ENCODE measurements at places on chromosomes 11 and 22. TPM values are rescaled to one million over a fixed set of nuclear protein-coding genes. Genes with fewer than 3 reads are reported as not detected.

DNA sequence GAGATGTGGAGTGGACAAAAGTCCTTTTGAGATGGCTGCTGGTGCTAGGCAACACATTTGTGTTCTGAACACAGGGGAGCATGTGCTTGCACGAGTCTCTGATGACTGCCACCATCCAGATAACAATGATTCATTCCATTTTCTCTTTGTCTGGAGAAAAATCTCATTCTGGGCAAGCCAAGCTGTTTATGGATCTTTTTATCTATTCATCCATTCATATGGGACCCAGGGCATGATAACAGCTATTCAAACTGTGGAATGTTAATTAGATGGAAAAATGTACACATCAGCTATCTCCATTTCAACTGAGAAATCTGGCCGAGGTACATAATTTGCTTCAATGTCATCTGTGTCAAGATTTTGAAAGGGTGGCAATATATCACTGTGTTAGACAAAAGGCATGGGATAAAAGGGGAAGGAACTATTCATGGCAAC lies 117.5 kb upstream of the ZBED5 start:
- no peak for DNase-seq

GRCh38 chr11:19789835-19790710 lies 77.4 kb downstream of the NAV2 start:
- no peak for DNase-seq

The RTN4RL2 gene
- total RNA-seq: 0.90 TPM

The APOL3 gene
- total RNA-seq: 3.2 TPM

The KCNQ1OT1 gene
- total RNA-seq: 1.3 TPM

DNA sequence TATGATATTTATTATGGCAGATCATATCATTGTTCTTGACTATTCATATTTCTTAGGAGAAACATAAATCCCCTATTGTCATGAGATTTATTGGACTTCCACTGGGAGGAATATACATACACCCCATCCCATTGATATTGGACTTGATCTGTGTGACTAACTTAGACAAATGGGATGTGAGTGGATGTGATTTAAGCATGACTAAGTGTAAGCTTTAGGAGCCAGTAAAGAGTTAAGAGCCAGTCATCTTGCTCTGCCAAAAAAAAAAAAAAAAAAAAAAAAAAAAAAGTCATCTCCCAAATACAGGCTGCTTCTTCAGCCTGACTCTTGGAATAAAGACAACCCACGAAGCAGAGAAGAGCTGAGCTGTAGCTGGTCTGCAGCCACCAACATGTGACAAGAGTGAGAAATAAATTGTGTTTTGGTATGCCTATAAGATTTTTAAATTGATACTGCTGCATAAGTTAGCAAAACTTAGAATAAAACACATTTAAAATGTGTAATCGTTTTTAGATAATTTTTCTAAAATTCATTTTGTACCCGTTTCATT lies 595.0 kb upstream of the LRRC4C start:
- DNase-seq: no peak

DNA sequence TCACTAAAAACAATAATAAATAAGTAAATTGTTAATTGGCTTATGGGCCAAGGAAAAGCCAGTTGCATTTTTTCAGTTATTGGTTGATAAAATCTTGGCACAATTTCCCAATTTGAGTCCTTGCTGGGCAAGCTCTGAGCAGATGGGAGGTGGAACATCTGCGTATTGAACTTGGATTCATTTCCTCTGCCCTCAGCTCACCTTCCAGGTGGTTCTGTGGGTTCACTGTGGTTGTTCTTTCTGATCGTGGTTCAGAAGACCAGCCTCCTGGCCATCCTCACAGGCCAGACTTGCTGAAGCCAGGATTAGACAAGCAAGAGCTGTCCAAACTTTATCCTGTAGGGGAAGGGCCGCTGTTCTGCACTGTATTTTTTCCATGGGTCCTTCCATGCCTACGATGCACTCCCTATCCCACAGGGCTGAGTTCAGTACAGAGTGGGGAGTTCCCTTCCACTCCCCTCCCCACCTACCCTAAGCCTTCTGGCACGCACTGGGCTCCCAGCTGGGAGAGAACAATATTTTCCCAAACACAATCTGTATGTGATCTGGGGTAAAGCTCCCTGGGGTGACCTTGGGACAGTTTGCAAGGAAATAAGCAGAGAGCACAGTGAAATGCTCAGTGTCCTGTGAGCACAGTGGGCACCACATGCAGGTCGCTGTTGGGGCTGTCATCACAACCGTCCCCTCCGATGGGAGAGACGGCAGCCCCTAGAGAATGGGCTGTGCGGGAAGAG lies 43.5 kb upstream of the TP53I11 start:
- no peak for DNase-seq

- no peak for DNase-seq
Observed at GRCh38 chr11:108733479-108734116, 68.7 kb downstream of the DDX10 start.

- DNase-seq: no peak
Observed at GRCh38 chr11:1565173-1565903, 6.7 kb downstream of the DUSP8 start.

GRCh38 chr22:46515208-46516111 lies 22.0 kb downstream of the CELSR1 start:
- no peak for DNase-seq

The ETS1 gene
- 66.4 TPM for total RNA-seq

DNA sequence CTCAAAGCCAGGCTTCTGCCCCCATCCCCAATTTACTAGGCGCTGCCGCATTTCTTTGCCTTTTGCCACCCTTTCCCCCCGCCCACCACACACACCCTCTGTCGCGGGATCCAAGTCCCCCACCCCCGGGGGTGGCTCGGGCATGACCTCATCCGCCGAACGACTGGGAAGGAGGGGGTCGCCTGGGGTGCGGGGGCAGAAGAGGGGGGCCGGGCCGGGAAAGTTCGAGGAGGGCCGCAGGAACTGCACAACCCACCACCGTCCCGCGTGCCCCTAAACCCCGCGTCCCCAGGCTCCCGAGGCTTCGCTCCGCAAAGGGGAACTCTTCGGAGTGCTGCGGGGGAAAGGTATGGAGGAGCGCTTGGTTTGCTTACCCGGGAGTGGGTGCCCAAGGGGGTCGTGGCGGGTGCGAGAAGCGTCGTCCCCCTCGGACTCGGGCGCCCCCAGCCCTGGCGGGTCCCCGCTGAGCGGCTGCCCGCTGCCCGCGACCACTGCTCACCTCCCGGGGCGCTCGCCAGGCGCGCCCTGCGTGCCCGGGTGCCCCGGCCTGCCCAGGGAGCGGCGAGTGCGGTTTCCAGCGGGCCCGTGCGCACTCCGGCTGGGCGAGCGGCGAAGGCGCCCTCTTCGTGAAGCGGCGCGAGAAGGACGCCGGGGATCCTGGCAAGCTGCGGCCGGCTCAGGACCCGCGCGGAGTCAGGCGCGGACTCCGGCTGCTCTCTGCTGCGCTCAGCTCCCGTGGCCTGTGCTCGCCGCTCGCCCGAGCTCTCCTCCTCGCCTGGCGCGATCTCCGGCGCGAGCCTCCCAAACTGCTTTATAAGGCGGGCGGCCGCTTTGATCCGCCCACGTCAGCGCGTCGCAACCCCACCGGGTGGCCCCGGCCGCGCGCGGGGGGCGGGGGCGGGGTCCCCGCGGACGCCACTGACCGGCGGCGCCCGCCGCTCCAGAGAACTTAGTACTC lies 4.0 kb upstream of the WNT11 start:
- no peak for DNase-seq

- DNase-seq: no peak
Observed at GRCh38 chr11:81687057-81687456, 1046.6 kb downstream of the FAM181B start.

DNA sequence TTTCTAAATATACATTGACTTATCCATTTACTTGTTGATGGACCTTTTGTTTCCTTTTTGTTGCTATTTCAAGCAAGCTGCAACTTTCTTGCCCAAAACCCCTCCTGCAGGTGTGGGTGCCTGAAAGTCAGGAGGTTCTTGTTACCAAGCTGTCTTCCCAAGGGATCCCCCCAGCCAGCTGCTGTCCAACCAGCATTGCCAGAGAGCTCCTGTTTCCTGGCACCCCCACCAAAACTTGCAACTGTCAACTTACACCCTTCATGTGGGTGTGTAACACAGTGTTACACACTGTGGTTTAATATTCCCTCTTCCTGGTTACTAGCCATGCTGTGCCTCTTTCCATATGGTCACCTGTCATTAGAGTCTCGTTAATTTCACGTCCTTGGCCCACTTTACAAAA lies 1.6 kb upstream of the KRTAP5-1 start:
- no peak for DNase-seq

The RAB38 gene
- 0.15 TPM for total RNA-seq

- no peak for DNase-seq
Observed at GRCh38 chr11:91160661-91161060, 937.8 kb upstream of the CHORDC1 start.

GRCh38 chr11:3139481-3140290 lies 25.4 kb downstream of the OSBPL5 start:
- DNase-seq: no peak

The BIRC3 gene
- 65.4 TPM for total RNA-seq

- DNase-seq: no peak
Observed at GRCh38 chr22:39472570-39473556, 16.1 kb downstream of the MGAT3 start.

GRCh38 chr22:26998129-26998528 lies 340.7 kb downstream of the MIAT start:
- no peak for DNase-seq

DNA sequence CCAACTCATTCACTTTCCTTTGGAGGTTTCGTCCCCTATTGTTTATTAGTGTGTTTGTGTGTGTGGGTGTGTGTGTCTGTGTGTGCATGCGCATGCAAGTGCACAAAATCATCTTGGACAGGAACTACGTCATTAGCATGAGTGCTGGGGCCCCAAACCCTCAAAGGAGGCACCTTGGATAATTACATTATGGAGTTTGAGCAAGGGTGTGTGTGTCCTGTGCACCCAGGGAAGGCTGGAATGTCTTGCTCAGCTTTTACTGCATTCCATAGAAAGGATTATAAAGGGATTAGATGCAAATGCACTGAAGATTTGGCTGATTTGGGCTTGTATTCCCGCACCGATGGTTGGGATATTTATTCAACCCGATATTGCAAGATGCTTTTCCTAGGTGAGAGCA lies 203.4 kb upstream of the NAV2 start:
- no peak for DNase-seq

The C22orf31 gene
- total RNA-seq: not detected

The OR5B21 gene
- total RNA-seq: not detected

The APOA4 gene
- total RNA-seq: not detected

The RFPL1 gene
- total RNA-seq: not detected

The C11orf91 gene
- 1.3 TPM for total RNA-seq

The SLC22A25 gene
- not detected for total RNA-seq

DNA sequence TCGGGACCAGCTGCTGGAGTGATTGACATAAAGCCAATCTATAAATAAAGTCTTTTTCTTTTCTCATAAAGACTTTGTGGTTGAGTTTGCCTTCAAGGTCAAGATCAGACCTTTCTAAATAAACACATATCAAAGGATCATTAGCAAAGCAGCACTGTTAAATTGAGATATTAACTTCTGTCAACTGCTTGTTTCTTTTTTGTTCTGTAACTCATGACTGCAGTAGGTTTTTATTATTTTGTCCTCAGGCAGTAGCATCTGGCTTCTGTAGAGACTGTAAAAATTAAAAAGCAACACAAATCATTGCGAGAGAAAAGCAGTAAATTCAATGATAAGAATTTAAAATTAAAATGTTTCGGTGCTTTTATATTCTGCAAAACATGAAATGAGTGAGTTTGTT lies 77.7 kb upstream of the NNMT start:
- no peak for DNase-seq

- DNase-seq: no peak
Observed at GRCh38 chr11:110125632-110126031, 32.4 kb downstream of the ZC3H12C start.

DNA sequence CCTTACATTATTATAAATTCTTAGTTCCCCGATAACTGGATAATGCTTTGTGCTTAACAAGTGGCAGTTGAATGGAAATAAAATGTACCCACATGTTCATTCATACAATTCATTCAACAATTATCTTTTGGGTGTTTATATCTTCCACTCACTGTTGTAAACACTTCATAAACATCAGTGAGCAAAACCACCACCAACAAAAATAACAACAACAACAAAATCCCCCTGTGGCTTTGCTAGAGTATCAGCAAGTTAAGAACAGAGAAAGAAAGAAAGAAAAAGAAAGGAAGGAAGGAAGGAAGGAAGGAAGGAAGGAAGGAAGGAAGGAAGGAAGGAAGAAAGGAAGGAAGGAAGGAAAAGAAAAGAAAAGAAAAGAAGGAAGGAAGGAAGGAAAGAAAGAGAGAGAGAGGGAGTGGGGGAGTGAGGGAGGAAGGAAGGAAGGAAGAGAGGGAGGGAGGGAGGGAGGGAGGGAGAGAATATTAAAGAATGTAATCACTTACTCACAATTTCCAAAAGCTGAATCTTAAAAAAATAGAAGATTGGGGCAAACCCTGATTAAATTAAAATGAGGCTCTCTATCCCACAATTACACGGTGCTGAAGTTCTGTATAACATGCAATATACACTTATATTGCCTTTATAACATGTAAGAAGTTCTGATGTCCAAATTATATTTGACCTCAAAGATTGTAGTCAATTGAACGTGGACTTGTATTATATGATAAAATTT lies 2238.8 kb downstream of the LRRC4C start:
- DNase-seq: no peak

- no peak for DNase-seq
Observed at GRCh38 chr11:79078999-79079398, 361.8 kb downstream of the TENM4 start.

The CCDC134 gene
- 16.7 TPM for total RNA-seq

GRCh38 chr11:130771708-130772107 lies 144.6 kb downstream of the SNX19 start:
- DNase-seq: no peak

- DNase-seq: no peak
Observed at GRCh38 chr22:23519442-23520157, 60.5 kb downstream of the IGLL1 start.

DNA sequence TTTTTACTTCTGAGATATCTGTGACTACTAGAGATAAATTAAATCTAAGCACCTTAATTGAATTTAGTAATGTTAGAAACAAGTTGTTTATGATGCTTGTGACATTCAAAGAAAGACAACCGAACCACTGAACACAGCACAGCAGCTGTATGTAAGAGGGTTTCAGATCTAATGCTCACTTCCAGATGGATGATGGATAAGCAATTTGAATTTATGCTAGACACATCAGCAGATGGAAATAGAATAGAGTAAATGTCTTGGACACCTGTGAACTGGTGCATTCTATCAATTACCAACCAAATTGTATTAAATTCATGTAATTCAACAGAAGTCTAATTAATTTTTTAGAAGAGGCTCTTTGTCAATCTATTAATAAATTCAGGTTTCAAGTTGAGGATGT lies 306.3 kb downstream of the CNTN5 start:
- no peak for DNase-seq

Data from Panc1 (cell line).